Iris pigment epithelial cell (primary cell): ENCODE measurements at places on chromosomes 12 and 14.
A peak's percentile ranks its signal among the peaks of the same experiment; 100 is the strongest.

DNA sequence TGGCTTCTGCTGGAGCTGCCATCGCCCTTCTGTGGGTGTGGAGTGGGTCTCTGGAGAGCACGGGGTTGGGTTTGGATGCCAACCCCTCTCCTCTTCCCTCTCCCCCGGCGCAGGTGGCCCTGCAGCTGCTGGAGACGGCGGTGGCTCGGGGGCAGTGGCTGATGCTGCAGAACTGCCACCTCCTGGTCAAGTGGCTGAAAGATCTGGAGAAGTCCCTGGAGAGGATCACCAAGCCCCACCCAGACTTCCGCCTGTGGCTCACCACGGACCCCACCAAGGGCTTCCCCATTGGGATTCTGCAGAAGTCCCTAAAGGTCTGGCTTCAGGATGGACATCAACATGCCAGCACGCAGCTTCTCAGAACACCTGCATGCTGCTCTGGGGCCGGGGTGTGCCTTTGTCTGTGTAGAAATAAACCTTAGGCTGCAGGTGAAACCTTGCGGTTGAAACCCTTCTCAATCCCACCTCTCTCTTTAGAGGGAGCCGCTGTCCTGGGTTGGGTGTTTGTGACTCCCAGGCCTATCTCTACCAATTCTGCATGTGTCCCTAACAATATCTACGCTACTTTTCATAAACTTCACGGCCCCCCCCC lies 44.3 kb downstream of the CCDC92 start:
- DNase-seq: no peak

DNA sequence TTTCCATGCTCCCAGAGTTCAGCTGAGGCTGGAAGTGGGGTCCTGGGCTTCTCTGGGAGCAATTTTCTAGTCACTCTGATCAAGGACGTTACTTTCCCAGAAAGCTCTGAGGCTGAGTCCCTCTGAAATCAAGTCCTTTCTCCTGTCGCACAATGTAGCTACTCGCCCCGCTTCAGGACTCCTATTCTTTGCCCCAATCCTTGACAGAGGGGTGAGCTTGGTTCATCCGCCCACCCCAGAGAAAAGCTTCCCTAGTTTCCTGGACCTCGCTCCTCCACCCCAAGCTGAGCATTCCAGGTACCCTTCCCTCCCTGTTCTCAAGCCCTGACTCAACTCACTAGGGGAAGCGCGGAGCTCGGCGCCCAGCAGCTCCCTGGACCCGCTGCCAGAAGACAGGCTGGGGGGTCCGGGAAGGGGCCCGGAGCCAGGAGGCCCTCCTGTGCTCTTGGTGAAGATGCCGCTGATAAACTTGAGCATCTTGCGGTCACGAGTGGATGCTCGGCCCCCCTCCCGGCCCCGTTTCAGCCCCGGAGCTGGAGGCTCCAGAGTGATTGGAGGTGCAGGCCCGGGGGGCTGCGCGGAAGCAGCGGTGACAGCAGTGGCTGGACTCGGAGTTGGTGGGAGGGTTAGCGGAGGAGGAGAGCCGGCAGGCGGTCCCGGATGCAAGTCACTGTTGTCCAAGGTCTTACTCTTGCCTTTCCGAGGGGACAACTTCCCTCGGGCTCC lies 1.6 kb downstream of the AGAP2 start:
- no peak for DNase-seq

- peak; percentile 17 for DNase-seq
Measured at GRCh38 chr12:39772821-39773259, 153.2 kb upstream of the ABCD2 start.

DNA sequence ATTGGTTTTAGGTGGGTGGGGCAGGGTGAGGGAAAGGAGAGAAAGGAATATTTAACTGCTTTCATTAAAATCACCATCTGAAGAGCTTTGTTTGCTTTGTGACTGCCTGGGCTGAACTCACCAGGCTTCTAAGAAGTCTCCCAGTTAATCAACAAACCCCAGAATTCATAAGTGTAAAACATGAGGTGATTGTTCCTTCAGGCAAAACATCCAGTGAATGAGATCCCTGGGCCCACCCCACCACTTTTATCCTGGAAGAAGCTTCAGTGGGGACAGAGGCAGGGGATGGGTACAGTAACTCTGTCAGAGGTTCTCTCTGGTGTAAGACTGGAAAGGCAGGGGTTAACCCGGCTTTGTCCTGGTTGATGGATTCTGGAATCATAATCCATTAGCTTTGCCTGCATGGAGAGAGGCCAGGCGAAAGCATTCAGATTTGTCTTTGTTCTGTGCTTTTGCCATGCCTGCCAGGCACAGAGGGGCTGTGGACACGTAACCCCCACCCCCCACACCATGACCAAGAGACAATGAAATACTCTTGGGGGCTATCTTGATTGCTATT lies 16.7 kb downstream of the PDE1B start:
- DNase-seq: no peak

- DNase-seq: peak; percentile 8
Measured at GRCh38 chr12:96571101-96571862, 81.9 kb downstream of the CFAP54 start.

DNA sequence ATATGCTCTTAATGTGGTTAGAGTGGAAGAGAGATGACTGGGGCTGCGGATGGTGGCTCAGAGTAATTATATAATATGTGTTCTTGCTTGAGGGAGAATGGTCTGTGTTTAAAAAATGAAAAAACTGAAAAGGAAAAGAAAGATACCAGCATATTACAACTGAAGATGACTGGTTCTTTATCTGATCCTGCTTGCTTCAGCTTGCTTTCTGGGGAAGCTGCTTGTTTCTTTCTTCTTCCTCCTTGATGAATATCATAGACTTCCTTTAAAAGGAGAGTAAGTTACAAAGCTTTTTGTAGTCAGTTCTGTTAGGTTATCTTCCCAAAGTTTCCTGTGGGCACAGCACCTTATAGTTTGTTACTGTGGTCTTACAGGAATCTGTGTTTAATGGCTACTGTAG lies 210.9 kb downstream of the ERC1 start:
- DNase-seq: no peak

DNA sequence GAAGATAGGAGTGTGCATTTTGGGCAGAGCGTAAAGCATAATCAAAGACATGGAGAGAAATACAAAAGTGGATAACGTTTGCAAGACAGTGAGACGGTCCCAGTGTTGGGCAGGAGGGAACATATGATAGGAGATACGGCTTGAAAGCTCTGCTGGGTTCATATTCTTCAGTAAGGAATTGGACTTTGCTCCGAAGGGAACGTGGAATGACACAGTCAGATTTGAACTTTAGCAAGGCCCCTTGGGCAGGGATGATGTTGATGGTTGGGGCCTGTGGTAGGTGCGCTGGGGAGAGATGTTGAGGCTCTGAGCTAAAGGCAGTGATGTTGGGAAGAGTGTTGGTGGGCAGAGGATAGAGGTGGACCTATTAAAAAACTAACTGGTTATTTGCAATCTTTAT lies 143.5 kb upstream of the TBX3 start:
- no peak for DNase-seq

DNA sequence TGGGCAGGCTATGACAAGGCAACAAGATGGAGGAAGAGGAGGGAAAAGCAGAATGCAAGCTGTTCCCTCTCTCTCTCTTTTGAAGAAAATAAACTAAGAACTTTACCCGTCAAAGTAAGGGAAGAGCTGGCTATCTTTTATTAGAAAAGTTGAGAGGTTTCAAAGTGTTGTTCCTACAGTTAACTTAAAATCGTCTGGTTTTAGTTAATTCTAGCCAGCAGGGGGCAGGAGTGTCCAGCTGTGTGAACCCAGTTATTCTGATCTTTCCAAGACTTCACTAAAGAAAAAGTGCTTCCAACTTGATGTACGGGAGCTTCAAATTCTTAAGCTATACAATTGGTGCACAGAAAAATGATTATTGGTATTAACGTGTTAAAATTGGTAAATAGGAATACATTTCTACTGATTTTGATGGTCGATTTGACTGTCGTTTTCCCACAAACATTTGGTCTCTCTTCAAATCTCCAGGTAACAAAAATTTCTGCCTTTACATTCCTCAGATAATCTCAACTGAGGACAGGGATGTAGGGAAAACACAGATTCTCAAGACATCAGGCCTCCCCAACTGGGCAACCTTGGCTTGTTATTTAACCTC lies 28.4 kb upstream of the MON2 start:
- peak; percentile 53 for DNase-seq

- peak; percentile 68 for DNase-seq
Measured at GRCh38 chr14:37721976-37722659, 126.7 kb downstream of the TTC6 start.

GRCh38 chr12:58363971-58364370 lies 422.6 kb downstream of the ATP23 start:
- no peak for DNase-seq

GRCh38 chr12:21815306-21816062 lies 41.0 kb upstream of the KCNJ8 start:
- DNase-seq: no peak

GRCh38 chr12:115166698-115167315 lies 482.8 kb upstream of the TBX3 start:
- peak; percentile 2 for DNase-seq

DNA sequence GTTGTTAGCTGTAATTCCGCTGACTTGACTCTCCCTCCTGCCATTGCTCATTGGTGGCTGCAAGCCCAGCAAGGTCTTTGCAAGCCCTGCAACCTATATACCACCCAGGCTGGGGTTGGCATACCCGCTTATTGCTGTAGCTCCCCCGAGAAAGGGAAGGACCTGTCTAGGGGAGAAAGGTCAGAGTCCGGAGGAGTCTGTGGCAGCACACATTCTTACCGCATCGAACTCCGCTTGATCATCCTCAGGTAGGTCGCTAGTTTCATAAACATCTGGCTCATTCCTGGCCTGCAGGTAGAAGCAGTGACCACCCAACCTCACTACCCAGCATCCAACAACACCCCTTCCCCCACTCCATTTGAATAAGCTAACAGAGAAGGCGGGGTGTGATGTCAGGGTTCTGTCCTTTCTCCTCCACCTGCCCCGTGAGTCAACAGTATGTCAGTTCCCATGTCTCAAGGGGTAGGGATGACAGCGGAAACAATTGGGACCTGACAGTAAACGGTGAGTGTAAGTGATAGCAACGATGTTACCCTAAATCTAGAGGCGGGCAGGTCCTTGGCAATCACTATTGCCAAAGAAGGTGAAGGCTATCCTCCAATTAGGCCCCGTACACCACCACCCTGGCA lies 1.1 kb downstream of the DCTN2 start:
- no peak for DNase-seq

- no peak for DNase-seq
Measured at GRCh38 chr14:79177106-79177505, 1006.9 kb downstream of the NRXN3 start.

DNA sequence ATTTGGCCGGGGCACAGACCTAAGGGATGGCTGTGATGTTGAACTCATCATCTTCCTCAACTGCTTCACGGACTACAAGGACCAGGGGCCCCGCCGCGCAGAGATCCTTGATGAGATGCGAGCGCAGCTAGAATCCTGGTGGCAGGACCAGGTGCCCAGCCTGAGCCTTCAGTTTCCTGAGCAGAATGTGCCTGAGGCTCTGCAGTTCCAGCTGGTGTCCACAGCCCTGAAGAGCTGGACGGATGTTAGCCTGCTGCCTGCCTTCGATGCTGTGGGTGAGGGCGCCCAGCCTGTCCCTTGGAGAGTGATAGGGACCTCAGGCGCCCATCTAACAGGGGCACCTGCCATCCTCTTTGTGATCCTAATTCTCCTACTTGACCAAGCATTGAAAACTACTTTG lies 12.4 kb downstream of the OAS3 start:
- no peak for DNase-seq
